Left forelimb (tissue), 1 donor: ENCODE measurements at places on chromosomes 12 and 14.

DNA sequence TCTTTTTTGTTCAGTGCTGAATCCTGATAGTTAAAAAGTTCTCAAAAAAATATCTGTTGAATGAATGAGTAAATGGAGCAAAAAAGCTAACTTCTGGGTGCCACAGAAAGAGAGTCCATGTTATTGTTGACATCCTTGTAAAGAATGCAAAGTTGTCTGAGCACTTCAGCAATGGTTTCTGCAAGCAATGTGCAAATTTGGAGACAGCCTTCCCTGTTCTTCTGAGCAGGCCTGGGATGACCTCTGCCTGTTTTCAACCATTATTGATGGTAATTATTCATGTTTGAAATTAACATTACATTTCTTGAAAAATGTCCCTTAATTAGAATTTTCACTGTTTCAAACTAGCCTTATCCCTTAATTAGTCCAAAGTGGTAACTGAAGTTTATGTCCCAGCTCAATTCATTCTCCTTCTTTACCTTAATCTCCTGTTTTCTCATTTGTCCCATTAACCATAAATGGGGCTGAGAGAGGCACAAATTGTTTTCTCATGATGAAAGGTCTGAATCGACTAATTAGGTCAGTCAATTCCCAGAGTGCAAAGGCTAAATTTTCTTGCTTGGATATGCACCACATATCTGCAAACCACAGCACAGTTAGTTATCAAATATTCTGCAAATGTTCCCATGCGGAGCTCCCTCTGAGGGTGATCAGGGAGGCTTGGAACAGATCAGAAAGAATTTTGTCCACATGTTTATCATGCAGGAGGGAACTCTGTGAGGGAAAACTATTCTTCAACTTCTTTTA, 139.4 kb upstream of the KRR1 start:
- no peak for DNase-seq

DNA sequence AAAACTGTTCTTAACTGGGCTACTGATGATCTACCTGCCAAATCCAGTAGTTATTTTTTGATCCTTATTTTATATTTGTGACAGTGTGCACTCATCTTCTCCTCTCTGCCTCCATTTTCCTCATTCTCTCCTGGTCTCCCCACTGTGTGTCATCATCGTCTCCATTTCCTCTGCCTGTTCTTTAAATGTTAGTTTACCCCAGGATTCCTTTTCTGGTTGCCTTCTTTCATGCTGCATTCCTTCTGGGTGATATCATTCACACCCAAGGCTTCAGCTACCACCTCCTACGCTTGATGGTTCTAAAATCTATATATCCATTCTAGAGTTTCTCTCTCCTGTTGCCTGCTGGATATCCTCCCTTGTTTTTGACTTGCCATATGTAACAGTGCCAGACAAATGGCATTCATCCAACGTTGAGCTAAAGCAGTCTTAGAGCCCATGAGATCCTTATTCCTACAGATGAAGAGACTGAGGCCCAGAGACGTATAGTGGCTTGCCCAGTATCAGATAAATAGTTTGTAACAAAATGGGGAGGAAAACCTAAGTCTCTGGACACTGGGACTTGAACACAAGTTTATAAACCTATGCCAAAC, 109.5 kb downstream of the DIP2B start:
- no peak for DNase-seq

GRCh38 chr12:51391283-51392123, at the start of gene GALNT6:
TSS of gene GALNT6 (minus strand) at chr12:51391406. CDS start at chr12:51379781, 11,625 bp downstream.
- DNase-seq = no peak

GRCh38 chr12:129103231-129103630, 250.0 kb downstream of the GLT1D1 start:
- no peak for DNase-seq

GRCh38 chr12:79250186-79250585, 385.6 kb downstream of the SYT1 start:
- no peak for DNase-seq

- no peak for DNase-seq
Measured at GRCh38 chr12:110373425-110373824, 30.1 kb downstream of the ANAPC7 start.

DNA sequence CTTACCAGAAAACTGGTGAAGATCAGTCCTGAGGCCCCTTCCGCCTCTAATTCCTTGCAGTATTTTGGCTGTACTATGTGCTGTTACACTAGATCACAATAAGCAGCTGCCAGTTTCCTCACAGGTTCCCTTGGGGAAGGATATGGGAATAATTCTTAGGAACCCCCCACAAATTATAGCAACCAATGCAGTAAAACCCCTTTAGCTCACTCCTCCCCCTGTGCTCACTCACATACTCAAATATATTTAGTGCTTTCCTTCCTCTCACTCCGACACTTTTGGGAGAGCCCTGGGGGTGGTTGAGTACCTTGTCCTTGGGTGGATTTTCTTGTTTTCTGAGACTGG, 162.7 kb downstream of the ETV6 start:
- no peak for DNase-seq

GRCh38 chr14:98133806-98134205, 1138.2 kb downstream of the BCL11B start:
- no peak for DNase-seq

DNA sequence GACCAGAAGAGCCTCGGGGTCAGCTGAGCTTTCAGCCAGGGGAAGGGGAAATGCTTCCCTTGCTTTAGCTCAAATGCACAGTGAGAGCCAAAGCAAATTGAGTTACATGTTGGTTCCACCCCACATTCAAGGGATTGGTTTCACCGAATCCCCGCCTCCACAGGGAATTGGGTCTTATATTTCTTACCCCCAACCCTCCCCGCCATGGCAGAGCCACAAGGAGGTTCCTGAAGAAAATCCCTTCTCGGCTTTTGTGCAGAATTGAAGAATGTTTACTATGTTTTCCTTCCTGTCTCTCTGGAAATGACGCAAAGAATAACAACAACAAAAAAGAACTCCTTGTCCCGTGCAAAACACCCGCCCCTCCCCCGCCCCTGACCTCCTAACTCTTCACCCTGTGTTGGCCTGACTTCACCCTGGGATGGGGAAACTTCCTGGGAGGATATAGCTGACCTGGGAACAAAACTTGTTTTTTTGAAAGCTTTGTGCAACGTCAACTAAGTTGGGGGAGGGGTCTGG, 21.9 kb upstream of the CIPC start:
- DNase-seq = no peak

GRCh38 chr12:62588916-62589315, 122.3 kb downstream of the MON2 start:
- no peak for DNase-seq

DNA sequence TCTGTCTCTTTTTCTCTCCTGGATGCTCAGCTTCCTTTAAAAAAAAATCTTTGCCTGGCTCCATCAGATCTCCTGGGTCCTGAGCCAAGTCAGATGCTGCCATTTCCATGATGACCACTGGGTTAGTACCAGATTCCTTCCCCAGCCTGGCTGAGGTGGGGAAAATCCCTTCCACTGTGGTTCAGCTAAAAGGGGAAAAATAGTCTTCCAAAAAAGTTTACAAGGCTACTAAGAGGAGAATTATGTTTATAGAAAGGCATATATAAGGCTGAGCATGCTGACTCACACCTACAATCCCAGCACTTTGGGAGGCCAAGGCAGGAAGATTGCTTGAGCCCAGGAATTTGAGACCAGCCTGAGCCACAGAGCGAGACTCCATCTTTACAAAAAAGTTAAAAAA, 28.4 kb upstream of the GAS2L3 start:
- DNase-seq = no peak

- peak; percentile 77 for DNase-seq
Measured at GRCh38 chr14:99272899-99273765, 1.1 kb upstream of the BCL11B start.

DNA sequence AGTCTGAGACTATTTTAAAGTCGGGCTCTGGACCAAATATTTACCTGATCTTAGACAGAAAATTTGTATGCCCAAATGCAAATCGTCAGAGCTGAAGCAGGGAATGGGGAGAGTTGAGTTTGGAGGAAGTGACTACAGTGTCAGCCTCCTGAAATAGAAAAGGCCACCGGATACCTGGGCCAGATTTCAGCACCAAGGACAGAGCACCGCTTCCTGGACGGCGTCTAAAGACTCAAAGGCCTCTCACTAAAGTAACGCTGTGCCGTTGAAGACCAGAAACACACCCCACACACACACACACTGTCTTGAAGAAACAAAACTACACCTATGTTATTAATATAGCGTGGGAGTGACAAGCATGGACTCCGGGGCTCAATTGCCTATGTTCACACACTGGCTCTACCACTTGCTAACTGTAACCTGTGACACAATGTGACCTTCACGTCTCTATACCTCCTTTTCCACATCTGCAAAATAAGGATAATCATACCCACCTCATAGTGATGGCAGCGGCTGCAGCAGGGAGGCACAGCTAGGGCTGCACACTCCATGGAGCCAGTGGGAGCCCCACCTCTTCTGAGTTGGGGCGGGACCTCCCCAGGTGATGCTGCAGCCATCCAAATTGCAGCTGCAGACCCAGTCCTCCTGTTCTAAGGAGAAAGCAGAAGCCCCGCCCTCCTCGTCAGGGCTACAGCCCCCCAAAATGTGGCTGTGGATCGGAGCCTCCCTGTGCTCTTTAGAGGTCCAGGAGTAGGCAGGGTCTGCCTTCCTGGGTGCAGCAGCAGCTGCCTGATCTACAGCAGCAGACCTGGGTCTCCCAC, 35.6 kb downstream of the KRT76 start:
- peak; percentile 74 for DNase-seq

DNA sequence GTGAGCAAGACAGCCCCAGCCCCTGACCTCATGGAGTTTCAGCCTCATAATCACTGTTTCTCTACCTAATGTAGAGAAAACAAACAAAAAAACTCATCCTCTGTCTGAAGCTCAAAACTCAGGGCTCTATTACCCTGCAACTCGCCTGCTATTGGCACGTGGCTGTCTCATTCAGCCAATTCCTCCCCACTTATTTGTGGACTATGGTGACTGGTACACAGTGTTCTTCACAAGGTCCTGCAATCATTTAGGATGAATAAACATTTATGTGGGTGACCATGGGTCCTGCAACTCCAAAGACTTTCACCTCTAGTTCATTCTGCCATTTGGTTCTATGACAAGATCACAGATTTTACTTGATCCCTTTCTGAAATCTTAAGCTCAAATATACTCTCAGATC, 4.7 kb downstream of the PPP2R3C start:
- no peak for DNase-seq

DNA sequence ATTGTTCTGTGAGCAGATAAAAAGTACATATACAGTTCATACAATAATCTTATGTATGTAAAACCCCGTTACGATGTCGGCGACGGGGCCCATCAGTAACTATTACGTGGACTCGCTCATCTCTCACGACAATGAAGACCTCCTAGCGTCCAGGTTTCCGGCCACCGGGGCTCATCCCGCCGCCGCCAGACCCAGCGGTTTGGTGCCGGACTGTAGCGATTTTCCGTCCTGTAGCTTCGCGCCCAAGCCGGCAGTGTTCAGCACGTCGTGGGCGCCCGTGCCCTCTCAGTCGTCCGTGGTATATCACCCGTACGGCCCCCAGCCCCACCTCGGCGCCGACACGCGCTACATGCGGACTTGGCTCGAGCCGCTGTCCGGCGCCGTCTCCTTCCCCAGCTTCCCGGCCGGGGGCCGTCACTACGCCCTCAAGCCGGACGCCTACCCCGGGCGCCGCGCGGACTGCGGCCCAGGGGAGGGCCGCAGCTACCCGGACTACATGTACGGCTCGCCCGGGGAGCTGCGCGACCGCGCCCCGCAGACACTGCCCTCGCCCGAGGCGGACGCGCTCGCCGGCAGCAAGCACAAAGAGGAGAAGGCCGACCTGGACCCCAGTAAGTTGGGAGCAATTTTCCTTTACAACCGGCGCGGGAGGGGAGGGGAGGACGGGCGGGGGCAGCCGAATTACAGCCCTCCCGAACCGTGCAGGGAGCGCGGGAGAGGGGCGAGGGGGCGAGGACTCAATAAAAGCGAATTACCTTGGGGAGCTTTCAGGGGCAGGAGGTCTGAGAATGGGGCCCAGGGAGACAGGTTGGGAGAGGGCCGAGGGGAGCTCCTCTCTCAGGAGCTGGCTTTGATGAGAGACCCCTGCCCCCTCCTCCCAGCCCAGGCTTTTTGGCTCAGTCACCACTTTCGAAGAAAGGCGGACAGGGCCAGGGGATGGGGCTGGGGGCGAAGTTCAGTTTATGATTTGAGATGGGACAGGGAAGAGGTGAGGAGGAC, at the start of gene HOXC9:
Gene HOXC9, plus strand, starts transcription at position 46 of the 999 bp plus-strand sequence. Its CDS starts 28 bp downstream, at position 74.
- no peak for DNase-seq

DNA sequence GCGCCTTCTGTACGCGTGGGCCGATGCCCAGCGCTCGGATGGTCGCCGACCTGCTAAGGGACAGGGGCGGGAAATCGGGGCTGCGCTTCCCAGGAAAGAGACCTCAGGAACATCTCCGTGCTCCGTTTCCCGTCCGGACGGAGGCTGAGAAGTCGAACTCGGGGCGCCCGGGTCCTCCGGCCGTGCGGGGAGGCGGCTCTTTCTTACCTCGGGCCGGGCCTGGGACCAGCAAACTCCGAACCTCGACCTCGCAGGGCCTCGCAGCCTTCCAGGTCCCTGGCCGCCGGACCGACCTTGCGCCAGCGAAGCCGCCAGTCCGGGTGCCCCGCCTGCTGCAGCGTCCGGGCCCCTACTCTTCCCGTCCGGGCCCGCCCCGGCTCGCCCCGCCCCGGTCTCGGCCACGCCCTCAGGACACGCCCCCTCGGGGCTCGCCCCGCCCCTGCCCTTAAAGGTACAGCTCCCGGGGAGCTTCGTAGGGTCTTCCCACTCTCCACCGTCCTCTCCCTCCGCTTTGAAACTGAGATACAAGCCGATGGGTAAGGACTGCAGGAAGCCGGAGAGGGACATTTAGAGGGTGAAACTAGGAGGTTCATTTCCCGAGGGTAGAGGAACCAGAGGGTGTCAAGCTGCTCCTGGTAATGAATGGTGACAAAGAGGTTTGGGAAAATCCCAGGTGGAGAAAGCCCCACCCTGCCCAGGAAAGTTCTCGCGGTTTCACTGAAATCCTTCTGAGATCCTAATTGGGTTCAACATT, at the start of gene SLC8B1:
Gene SLC8B1, minus strand, starts transcription at position 324 of the 754 bp plus-strand sequence. CDS start 2,231 bp downstream, outside the sequence.
- peak; percentile 93 for DNase-seq

DNA sequence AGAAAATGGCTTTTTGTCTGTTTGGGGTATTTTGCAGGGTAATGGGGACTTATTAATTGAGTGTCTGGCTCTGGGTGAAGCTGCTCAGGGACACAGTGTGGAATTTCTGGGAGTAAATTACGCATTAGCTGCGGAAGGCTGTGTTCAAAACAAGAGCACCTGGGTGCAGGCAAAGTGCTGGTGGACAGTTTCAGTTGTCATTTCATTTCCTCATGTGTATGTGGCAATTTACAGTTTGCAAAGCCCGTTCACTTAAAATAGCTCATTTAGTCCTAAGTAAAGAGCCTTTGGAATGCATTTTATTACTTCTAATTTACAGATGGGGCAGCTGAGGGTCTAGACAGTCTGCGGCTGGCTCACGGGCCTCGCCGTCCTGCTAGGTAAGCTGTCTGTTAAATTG, 546.8 kb downstream of the BCL11B start:
- DNase-seq = no peak

DNA sequence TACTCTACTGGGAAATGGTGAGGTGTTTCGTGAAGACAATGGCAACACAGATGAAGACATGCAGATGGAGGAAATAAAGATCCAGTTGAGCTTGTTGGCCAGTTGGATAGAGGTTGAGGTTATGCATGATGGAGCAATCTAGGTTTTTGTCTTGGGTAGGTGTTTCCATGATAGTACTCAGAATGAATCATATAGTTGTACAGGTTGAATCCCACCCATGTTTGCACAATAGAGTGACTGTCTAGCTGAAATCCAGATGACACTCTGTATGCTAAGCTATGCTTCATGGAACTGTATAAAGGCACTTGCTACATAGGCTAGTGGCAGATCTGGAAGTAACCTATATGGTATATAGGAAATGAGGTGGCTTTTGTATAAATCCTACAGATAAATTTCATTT, 264.9 kb downstream of the NAV3 start:
- DNase-seq = no peak
